Activated CD8-positive, alpha-beta memory T cell treated with anti-CD3 and anti-CD28 coated beads for 4 hours (primary cell): ENCODE measurements at places on chromosomes 6 and 20.

DNA sequence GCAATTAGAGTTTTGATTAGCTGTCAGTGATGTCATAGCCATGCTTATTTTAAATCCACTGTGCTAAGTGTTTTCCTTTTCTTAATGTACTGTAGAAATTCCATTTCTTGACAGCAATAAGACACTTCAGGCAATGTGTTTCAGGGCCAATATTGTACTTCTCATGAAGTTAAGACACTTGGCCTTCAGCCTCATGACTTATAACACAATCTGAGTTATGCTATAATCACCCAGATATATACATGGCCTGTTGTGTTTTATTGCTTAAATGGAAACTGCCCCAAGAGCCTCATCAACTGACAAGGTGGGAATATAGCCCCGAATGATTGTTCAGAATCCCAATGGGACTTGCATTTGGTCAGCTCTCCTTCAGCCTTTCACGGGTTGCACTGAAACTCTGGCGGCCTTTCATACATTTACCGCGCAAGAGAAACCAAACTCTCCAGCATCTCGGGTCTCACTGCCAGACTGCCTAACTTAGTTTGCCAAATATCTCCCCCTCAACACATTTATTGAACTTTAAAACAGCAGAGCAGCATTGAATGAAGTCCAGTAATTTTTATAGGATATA is 44.2 kb upstream of the TBX18 start:
- DNase-seq, result no peak

GRCh38 chr6:157249826-157250225 is 73.5 kb downstream of the TMEM242 start:
- DNase-seq, result no peak

GRCh38 chr6:35154262-35154661 is 13.1 kb upstream of the TCP11 start:
- DNase-seq, result no peak

DNA sequence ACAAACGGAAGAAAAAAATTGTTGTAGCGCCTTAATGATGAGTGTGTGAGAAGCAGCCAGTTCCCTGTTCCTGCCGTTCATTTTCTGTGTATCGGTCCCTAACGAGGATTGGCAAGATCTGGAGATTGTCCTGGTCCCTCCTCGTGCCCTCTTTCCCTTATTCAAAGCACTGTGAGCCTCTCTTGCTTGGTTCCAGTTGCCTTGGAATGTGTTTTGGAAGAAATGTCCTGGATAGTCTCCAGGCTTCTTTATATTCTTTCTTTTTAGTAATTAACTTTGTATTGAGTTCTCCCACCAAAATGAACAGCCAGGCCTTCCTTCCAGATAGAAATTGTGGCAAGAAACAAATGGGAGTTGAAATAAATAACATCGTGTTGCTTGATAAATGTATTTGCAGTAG is 348.3 kb downstream of the CDH26 start:
- DNase-seq, result no peak

- DNase-seq, result no peak
These were observed 66.0 kb downstream of the MBOAT1 start for GRCh38 chr6:20146291-20146690.

GRCh38 chr6:136137739-136138402 is 112.2 kb downstream of the MTFR2 start:
- no peak for DNase-seq

DNA sequence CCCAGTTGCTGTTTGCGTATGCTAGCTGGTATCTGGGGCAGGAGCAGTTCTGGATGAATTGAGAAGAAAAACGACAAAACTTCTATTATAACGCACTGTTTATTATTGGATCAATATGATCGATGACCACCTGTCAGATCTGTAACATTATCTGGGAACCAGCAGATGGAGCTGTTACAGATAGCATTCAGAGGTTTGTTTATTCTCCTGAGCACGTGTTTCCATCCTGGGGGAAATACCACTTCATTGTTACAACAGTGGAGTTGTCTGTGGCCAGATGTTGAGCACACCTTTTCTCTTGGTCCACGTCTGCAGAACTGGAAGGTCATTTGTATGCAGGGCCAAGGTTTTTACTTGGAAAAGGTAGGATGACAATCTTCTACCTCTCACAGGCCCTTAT is 16.0 kb upstream of the NKX2-2 start:
- no peak for DNase-seq

GRCh38 chr6:158332237-158332636 is 20.0 kb downstream of the TULP4 start:
- DNase-seq, result no peak

DNA sequence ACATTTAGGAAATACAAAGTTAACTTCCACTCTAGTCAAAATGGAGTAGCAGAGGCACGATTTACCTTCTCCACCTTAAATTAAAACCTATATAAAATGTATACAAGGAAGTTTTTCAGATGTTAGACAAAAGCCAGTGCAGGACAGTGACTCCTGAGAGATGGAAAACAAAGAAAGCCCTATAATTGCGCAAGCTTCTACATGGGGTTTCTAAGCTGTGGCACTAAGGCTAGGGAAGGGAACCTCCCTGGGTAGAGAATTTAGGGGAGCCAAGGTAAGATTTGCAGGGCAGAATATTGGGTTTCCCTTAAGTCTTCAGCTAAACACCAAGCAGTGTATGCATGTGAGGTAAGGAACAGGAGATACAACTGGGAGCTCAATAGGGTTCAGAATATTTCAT is 18.5 kb upstream of the ZC3H12D start:
- DNase-seq, result no peak

GRCh38 chr20:45835825-45836224 is 2.2 kb downstream of the SNX21 start:
- no peak for DNase-seq

DNA sequence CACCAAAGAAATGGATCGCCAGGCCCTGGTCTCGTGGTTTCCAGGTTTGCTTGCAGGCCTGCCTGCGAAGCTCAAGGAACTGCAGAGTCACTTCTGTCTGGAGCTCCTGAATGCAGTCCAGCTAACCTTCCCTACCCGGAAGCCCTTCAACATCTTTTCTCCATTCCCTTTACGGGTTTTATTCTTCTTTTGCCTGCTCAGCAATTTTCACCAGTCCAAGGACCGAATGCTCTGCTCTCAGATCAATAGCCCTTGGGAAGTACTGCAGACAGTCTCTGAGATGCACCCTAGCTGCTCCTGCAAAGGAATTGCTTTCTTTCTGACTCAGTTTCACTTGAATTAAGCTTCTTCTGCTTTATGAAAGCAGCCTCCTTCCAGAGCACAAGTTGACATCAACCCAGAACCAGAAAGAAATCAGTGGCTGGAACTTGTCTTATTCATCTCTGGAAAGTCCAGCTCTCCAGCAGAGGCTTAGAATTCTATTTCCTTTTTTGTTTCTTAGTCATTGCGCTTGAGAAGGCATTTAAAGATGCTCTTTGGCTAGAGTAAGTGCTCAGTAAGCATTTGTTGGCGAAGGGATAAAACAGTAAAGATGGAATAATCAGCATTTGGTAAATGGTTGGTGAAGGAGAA is 18.7 kb upstream of the YWHAB start:
- no peak for DNase-seq

DNA sequence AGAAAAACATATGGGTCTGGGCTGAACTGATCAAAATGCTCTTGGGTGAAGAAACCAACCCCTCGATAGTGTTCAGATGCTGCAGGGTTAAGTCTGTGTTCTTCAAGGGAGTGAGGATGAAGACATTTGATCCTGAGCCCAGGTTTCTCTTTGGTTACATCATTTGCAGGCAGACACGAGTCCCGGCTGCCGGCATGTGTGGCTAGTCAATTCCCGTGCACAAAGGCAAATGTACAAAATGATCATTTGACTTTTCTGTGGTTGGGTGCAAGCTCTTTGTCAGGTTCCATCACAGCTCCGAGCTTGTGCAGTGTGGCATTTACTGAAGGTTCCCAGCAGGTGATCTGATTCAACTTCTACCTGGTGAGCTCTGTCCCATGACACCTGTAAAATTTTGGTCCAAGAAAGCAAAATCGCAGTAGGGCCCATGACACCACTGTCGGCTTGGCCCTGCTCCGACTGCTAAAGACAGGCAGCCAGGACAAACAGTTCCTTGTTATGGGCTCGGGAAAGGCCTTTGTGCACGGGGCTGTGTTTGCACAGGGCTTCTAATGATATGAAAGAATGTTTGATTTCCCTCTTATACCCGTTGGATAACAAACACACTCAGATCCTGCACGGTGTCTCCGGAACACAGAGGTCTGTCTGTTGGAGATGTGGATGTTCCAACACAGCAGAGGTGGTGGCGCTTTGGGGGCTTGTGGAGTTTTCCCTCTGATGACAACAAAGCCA is 46.9 kb downstream of the GJA10 start:
- DNase-seq, result no peak

DNA sequence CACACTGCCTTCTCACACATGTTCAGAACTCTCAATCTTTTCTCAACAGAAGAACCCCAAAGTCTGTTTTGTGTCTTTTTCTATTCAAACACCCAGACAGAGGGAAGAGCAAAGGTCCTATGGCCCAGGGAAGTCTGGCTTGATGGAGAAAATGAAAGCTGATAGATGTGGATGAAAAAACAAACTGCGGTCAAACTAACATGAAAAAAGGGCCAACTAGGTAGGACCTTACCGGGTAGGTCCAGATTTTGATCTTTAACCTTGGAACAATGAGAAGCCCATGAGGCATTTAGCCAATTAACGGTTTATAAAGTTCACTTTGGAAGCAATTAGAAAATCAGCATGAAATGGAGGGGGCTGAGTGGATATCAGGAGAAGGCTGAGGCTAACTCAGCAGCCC is 507.7 kb upstream of the SLC35B3 start:
- DNase-seq, result no peak

DNA sequence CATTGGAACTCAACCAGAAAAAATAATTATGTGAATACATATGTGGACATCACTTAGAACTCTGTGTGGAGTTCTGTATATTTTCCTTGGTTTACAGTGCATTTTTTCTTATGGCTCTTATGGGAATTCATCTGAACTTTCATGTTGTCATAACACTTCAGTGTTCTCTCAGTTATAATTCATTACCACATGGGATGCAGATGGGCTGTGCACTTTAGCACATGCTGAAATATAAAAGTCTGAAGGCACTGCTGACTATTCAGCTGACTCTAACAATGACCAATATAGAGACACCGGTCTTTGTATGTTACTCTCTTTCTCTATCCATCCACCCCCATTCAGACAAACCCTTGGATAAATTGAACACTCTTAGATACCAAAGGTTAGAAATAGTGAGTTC is 29.3 kb downstream of the GRIK2 start:
- no peak for DNase-seq

DNA sequence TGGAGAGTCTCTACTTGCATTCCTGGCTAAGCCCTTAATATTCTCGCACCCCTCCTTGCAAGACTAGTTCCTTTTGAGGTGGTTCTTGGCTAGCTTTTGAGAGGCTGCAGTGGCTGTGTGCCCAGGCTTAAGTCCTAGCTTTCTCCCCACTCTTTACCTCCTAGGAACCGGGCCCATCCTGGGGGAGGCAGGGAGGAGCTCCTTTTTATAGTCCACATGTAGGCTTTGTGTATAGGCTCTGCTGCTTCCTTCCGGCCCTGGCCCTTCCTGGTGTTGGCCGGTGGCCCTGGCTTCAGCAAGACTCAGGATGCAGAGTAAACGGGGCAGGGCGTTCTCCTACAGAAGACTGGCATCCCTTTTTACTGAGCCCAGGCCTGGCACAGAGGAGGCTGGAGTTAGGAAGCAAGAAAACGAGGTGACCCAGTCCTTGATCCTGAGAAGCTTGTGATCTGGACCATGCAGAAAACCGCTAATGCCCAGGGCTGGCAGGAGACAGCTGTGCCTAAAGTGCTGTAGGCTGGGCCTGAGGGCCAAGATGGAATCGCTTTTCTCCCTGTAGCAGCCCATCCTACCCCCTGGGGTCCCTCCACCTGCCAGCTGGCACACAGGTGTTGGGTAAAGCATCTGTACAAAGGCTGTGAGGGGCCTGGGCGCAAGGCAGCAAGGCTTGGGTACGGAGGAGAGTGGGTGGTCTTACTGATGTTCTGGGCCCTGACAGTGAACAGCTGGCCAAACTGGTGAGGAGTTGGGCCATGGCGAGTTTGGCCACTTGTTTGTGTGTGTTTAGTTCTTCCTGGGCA is 8.7 kb downstream of the PLCG1 start:
- no peak for DNase-seq

DNA sequence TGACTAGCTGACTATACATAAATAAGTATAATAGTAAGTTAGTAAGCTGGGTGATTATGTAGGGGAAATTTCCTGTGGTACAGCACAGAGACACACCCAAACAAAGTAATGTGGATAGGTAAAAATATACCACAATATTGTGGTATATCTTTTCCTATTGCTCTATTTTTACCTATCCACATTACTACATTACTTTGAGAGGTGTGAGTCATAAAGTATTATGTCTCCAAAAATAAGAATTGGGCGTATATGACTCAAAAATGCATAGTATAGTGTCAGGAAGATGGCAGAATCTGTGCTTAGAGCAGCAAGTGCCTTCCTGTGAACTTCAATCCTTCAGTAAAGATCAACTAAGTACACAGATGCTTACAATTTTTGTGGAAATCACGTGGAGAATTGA is 2.7 kb upstream of the SIRPG start:
- DNase-seq, result no peak

DNA sequence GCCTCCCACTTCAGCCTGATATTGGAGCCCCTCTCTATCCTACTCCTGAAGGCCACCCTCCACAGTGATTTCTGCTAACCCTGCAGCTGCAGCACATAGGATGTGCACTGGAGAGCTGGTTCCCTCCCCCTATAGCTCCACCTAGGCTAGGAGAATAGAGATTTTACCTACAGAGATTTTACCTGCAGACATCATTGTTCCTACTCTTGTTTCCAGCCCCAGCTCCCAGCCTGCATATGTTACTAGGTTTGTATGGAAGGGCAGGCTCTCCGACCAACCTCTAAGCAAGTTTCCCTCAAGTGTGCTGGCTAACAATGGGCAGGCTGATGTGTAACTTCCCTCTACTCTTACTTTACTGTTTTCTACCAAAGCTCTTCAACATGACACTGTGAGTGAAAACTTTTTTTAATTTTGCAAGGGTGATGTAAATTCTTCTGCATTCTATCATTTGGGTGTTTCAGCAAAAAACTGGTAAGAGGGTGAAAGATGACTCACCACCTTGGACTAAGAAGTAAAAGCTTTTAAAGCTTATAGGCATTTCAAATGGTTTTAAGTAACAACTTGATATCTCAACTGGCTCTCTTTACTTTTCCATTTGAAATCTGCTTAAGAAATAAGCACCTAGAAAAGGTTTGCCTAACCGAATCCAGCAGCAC is 106.8 kb downstream of the CDK19 start:
- DNase-seq, result no peak

DNA sequence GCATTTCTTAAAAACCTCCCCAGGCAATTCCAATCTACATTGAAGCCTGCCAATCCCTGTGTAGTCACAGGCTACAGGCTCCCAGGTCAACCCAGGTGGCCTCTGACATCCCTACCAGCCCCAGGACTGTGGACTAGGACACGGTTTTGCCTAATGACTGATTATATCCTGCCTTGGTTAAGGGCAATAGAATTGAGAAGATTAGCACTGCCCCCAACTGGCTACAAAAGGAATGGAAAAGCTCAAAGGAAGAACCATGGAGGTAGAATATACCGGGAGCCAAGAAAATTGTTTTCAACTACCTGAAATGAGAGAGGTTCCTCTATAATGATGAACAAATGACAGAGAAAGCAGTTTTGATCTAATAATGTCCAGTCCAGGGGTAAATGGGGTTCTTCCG is 421.1 kb upstream of the AGPAT4 start:
- DNase-seq, result no peak
